ENCODE measurements at places on chromosomes 4 and X.

- DNase-seq = no peak
These were observed 613 bp downstream of the FGF13 start for GRCh38 chrX:138710866-138711341.

- DNase-seq = no peak
These were observed 354.1 kb downstream of the CAMK2D start for GRCh38 chr4:113407409-113407808.

- no peak for DNase-seq
These were observed 33.8 kb downstream of the FGFRL1 start for GRCh38 chr4:1045193-1045594.

- no peak for DNase-seq
These were observed 927.5 kb upstream of the INTU start for GRCh38 chr4:126705266-126705665.

- no peak for DNase-seq
These were observed 65.8 kb downstream of the GPR101 start for GRCh38 chrX:136967966-136968365.

GRCh38 chr4:177356921-177357320 lies 47.2 kb downstream of the NEIL3 start:
- DNase-seq = no peak

GRCh38 chr4:36141186-36141585 lies 103.1 kb downstream of the ARAP2 start:
- no peak for DNase-seq

DNA sequence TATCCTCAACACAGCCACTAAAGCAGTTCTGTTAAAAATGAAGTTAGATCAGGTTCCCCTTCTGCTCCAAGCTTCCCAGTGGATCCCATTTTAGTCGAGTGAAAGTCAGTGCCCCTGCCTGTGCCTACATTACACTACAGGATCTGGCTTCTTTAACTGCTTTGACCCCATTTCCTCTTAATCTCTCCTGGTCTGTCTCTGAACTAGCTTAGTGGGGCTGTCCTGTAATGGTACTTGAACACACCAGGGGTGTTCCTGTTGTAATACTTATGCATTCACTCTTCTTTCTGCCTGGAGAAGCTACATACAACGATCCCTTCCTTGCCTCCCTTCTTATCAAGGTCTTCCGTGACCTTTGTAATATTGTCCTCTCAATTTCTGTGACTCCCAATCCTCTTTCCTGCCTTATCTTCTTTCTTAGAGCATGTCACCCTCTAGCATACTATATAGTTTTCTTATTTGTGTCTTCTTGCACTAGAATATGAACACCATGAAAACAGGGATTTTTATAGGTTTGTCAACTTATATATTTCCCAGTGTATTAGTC lies 16.7 kb downstream of the ARSJ start:
- no peak for DNase-seq

DNA sequence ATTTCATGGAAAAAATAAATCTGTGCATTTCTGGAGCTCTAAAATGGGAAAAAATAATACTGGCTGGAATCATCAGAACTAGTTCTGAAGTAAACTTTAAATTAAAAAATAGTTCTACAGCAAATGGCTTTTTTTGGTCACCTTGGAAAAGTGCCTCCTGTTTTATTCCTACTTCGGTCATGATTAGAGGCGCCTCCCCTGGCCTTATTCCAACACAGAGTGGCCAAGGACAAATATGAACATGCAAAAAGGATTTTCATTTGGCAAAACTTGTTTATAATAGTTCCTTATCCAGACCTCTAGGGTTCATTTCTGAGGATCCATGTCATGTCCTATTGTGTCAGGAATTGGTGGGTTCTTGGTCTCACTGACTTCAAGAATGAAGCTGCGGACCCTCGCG lies 11.1 kb upstream of the KLF8 start:
- DNase-seq = no peak

GRCh38 chr4:150982557-150983233 lies 32.4 kb downstream of the LRBA start:
- no peak for DNase-seq

GRCh38 chr4:1627417-1628313 lies 56.4 kb downstream of the FAM53A start:
- no peak for DNase-seq

- no peak for DNase-seq
These were observed 204.1 kb upstream of the CENPE start for GRCh38 chr4:103402198-103402597.

GRCh38 chr4:56127716-56128115 lies 179.0 kb downstream of the CEP135 start:
- DNase-seq = no peak

- DNase-seq = no peak
These were observed 42.8 kb downstream of the BRWD3 start for GRCh38 chrX:80766916-80767315.

DNA sequence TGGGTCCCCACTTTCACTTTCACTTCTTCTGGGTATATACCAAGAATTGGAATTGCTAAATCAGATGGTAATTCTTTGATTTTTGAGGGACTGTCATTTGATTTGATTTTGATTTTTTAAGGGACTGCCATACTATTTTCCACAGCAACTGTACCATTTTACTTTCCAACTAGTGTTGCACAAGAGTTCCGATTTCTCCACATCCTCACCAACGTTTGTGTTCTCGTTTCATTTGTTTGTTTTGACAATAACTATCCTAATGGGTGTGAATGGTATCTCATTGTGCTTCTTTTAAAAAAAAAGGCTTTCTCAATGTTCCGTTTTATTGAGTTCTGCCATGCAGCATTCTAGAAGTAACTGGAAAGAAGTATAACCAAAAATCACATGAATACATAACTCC lies 62.6 kb downstream of the C4orf46 start:
- no peak for DNase-seq

GRCh38 chrX:1205681-1206611 lies 6.5 kb downstream of the CRLF2 start:
- DNase-seq = no peak

DNA sequence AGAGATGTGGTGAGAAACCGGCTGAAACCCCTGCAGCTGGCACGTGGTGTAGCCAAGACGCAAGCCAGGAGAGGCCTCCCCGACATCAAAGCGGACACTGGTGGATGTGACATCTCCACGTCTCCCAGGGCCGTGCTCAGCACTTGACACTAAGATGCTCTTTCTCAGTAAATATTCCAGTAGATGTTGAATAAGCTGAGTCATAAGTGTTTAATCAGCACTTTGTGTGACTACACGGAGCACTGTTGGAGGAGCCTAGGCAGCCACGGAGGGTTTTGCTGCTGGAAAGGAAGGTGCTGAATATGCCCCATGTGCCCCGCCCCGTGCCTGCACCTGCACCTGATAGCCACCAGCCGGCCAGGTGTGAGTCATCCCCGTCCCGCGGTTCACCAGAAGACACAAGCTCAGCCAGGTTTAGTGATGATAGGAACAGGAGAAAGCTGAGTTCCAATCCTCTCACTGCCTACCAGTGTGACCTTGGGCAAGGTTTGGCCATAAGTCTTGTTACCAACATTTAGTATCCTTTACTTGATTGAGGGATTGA lies 29.0 kb upstream of the C4orf50 start:
- DNase-seq = no peak

DNA sequence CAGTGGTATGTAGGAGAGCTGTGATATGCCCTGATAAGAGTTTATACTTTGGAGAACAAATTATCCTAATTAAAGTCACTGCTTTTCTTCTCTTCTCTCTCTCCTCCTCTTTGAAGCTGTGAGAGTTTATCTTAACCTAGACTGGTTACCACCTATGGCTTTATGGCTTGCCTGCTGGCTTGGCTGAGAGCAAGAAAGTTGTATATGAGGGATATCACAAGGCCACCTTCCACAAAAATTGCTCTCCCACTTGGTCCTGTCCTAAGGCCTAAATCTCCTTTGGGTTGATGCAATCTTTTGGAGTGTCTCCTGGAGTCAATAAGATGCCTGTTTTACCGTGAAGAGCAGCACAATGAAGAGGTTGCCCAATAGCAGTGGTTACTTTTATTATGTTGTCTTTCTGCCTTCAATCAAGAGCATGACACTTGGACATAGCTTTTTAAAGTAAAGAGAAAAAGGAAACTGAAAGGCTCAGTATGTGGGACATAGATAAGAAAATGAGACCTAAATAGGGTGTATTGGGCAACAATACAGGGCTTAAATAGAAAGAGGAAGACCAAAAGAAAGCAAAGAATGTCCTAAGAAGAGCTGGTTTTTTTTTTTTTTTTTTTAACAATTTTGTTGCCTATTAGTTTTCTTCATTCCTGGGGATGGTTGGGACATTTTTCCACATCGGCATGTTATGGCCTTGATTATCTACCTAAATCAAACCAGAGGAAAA lies 9.2 kb downstream of the GUCY1A1 start:
- no peak for DNase-seq

DNA sequence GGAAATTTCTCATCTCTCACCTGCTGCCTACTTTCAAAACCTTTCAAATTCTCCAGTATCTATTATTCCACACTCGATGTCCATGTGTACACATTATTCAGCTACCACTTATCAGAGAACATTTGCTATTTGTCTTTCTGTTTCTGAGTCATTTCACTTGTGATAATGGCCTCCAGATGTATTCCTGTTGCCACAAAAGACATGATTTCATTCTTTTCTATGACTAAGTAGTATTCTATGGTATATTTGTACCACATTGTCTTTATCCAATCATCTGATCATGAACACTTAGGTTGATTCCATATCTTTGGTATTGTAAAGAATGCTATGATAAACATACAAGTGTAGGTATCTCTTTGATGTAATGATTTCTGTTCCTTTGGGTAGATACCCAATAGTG lies 310.1 kb upstream of the SPOCK3 start:
- DNase-seq = no peak

GRCh38 chrX:55524487-55524886 lies 34.8 kb upstream of the USP51 start:
- DNase-seq = no peak

DNA sequence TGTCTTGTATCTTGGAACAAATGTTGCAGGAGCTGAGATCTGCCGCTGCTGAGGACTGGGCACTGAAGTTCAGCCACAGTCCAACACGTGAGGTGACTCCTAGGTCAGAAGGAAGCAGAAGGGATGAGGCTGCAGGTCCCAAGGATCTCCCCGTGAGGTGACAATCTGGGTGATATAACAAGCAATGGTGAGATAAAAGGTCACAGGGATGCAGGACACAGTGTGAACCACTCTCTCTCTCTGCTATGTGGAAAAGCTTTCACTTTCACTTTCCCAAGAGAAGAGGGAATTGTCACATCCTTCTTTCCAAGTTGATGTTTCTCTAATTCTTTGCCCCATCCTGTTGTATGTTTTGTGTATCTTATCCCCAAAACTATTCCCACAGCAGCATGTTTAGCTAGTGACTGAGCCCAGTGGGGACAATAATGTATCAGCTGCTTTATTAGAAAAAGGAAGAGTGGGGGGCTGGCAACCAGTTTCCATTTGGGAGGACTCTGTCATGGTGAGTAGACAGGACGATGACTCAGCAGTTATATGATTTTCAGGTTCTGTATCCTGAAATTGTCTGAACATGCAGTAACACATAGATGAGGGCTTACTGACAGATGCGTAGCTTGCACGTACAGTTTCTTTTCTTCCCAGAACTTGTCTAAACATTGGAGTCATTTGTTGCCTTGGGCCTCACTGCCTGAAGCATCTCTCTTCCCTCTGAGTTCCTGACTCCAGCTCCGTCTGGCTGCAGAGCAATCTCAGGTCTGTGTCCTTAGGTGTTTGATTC lies 1415.8 kb upstream of the TENM3 start:
- DNase-seq = no peak

DNA sequence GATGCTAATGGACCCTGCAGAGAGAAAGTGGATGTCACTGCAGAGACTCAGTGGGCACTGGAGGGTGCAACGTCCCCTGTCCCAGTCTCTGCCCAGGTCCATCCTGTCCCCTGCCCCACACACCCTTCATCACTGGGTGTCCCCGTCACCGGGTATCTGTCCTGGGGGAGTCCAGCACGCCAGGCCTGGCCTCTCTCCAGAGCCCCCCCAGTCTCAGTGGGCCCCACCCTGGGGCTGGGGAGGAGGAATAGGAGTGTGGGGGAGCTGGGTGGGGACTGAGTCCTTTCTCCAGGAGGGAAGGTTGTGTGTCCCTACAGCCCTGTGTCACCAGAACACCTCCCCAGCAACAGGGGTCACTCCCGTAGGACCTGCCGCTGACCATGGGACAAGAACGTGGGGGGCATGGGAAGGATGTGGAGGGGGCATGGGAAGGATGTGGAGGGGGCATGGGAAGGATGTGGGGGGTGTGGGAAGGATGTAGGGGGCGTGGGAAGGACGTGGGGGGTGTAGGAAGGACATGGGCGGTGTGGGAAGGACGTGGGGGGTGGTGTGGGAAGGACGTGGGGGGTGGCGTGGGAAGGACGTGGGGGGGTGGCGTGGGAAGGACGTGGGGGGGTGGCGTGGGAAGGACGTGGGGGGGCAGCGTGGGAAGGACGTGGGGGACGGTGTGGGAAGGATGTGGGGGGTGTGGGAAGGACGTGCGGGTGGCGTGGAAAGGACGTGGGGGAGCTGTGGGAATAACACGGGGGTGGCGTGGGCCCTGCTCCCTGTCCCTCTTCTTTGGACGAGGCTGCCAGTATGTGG lies 21.0 kb upstream of the SPON2 start:
- no peak for DNase-seq

GRCh38 chrX:19566359-19567222 lies 51.3 kb upstream of the MAP3K15 start:
- DNase-seq = peak; percentile 3

DNA sequence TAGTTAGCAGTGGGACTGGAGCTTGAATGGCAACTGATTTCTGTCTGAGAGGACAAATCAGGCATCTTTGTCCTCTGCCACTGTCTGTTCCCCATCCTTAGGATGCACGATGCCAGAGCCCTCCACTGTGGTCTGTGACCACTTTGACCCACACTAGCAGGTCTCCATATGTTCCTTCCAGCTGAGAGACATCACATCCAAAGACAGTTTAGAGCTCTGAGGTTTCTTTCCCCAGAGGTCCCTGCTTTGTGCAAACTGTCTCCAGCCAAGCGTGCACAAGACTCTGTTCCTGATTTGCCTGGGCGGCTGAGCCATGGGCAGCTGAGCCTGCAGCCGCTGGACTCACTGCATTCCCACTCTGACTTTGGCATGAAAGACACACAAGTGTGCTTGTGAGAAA lies 98.0 kb downstream of the PTTG2 start:
- DNase-seq = no peak

GRCh38 chrX:154799556-154800348 lies 5.5 kb downstream of the MPP1 start:
- peak; percentile 77 for DNase-seq

DNA sequence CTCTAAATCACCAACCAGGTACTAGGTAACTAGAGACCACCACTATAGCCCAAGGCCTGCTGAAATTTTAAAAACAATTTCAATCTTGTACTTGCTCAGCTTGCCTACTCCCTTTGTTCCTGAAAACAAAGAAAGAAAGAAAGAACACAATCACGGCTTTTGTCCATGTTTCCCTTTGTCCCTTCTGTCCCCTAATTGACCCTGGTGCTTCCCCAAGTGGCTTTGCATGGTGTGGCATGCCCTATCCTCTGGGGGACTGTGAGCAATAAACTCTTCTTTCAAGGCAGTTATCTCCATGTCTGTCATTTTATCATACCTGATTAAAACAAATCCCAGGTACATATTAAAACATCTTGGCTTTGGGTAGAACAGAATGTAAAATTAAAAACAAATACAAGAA lies 94.8 kb downstream of the ARSJ start:
- no peak for DNase-seq

GRCh38 chr4:74464291-74464690 lies 19.4 kb downstream of the AREG start:
- no peak for DNase-seq

- DNase-seq = no peak
These were observed 345.3 kb upstream of the LCORL start for GRCh38 chr4:18366892-18367291.

GRCh38 chr4:137668885-137669545 lies 136.7 kb upstream of the PCDH18 start:
- no peak for DNase-seq
